ENCODE measurements at places on chromosomes 4 and X.

GRCh38 chrX:144819406-144819805 lies 427.9 kb upstream of the SPANXN1 start:
- no peak for DNase-seq

DNA sequence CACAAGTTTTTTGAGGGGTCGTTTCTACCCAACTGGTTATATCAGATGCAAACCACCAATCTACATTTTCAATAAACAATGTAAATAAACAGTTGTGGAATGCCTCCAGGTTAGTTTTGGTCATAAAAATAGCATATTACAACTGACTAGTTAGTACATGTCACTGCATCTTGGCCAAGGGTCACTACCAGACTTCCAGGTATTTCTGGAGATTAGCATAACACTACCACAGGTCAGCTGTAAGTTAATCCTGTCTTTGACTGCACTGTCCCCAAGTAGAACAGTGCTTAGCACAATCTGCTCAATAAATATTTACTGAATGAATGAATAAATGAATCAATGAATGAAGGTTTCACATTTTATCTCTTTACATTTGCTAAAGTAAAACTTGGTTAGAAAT lies 64.4 kb downstream of the TBC1D19 start:
- no peak for DNase-seq

- no peak for DNase-seq
Measured at GRCh38 chr4:179465131-179465797, 2023.0 kb upstream of the AGA start.

GRCh38 chr4:76641351-76641750 lies 206.3 kb downstream of the SHROOM3 start:
- no peak for DNase-seq

GRCh38 chr4:87805971-87806370 lies 6.6 kb downstream of the IBSP start:
- DNase-seq = no peak

GRCh38 chrX:1673337-1673736 lies 58.5 kb downstream of the ASMT start:
- no peak for DNase-seq

GRCh38 chr4:158778712-158779111 lies 9.9 kb downstream of the FNIP2 start:
- DNase-seq = no peak

DNA sequence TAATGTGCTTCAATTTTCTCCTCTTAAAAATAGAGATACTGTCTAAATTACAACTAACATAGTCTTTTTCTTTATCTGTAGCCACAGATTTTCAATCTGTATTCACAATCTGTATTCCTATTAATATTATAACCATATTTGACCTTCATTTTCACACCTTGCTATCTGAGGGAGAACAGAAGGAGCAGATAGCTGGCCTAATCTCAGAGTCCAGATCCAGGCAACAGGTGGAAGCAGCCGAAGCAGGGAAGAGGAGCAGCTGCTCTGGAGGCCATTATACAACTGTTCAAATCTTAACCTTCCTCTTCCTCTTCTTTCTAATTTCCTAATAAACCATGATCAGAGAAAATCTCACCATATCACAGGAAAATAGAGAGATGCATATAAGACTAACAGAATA lies 14.2 kb downstream of the SEPSECS start:
- no peak for DNase-seq

GRCh38 chr4:103012060-103012459 lies 7.4 kb downstream of the SLC9B1 start:
- peak; percentile 45 for DNase-seq

- peak; percentile 21 for DNase-seq
Measured at GRCh38 chrX:131816551-131817136, 206.5 kb upstream of the STK26 start.

GRCh38 chr4:17578482-17578891 lies 1.5 kb downstream of the LAP3 start:
- DNase-seq = no peak

DNA sequence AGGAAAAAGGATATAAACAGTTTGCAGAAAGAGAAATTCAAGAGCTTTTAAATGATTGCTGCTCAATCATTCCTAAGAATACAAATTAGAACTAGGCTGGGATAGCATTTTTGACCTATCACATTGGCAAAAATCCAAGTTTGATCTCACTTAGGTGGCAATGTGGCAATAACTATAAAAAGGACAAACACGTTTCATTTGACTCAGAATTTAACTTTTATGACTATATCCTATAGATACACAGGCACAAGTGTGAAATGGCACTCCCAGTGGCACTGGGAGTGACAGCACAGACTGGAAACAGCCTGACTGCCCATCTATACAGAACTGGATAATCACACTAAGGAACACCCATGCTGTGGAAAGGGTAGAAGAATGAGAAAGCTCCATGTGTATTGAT lies 11.1 kb downstream of the CENPU start:
- DNase-seq = no peak

DNA sequence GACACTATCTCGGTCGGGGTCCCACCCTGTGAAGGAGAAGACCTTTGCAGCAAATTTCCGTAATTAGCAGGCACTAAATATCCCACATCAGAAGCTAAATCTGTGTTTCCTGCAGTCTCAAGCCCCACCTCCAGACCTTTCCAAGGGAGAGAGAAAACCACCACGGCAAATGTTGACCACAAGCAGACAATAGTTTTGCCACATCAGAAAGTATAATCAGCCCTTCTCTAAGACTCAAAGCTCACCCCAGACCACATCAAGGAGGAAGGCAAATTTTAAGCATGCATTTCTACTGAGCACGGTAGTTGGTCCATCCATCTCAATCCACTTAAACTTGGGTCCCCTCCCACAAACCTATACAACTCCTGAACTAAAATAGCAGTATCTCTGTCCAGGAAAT lies 398.5 kb downstream of the GPM6A start:
- DNase-seq = no peak

GRCh38 chr4:188411805-188412204 lies 272.6 kb downstream of the TRIML1 start:
- DNase-seq = no peak

GRCh38 chr4:8394061-8394519 lies 46.4 kb downstream of the ACOX3 start:
- peak; percentile 84 for DNase-seq

GRCh38 chrX:139720136-139720535 lies 12.2 kb upstream of the MCF2 start:
- DNase-seq = no peak

DNA sequence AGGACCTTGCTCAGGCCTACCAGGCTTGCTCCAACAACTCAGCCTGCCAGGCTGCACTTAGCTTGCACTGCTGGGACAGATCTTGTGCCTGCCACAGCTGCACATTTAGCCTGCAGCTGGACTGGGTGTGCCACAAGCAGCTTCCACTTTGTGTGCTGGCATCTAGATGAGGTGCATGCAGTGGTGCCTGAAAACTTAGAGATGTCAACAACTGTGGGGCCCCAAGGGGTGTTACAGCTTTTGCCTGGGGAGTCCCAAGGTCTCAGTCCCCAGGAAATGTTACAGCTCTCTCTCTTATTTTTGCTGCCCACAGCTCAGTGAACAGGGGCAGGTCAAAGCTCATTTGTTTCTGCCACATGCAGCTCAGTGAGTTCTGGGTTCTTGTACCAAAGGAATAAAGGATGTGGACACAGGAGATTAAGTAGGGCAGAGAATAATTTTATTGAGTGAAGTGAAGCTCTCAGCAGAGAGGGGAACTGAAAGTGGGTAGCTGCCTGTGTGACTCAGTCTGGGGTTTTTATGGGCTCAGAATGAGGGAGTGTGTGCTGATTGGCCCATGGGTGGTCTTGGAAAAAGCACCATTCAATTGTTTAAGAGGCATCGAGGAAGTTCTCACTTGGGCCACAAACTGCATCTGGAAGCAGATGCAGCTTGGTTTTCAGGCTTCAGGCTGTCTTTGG lies 828.3 kb downstream of the TECRL start:
- no peak for DNase-seq

DNA sequence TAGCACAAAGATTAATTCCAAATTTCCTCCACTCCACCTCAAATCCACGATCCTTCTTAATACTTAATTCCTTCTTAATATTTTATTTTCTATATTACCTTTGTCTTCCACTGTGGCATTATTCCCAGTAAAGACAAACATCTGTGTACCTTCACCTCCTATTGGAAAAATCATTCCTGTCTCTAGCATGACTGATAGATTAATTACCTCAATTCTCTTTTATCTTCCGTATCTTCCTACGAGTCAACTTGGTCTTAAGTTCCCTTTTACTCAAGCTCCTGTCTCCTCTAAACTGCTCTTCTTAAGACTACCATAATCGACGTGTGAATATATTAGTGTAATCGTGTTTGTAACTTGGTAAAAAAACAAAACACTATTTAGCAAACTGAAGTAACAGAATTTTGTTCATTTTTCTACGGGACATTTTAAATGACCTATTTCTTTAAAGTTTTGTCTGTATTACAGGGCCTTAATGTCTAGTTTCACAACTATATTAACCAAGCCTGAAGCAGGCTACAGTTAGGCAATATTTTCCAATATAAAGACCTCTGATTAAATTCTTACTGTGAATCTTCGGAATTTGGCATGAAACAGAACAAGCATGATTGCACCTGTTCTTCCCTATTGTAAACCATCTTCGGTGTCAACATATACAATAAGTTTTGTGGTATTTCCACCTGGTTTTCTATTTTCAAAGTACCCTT lies 1.1 kb upstream of the USP38 start:
- DNase-seq = no peak

GRCh38 chr4:1222938-1223690 lies 25.8 kb downstream of the CTBP1 start:
- no peak for DNase-seq

- no peak for DNase-seq
Measured at GRCh38 chr4:114562176-114562904, 36.3 kb upstream of the UGT8 start.

DNA sequence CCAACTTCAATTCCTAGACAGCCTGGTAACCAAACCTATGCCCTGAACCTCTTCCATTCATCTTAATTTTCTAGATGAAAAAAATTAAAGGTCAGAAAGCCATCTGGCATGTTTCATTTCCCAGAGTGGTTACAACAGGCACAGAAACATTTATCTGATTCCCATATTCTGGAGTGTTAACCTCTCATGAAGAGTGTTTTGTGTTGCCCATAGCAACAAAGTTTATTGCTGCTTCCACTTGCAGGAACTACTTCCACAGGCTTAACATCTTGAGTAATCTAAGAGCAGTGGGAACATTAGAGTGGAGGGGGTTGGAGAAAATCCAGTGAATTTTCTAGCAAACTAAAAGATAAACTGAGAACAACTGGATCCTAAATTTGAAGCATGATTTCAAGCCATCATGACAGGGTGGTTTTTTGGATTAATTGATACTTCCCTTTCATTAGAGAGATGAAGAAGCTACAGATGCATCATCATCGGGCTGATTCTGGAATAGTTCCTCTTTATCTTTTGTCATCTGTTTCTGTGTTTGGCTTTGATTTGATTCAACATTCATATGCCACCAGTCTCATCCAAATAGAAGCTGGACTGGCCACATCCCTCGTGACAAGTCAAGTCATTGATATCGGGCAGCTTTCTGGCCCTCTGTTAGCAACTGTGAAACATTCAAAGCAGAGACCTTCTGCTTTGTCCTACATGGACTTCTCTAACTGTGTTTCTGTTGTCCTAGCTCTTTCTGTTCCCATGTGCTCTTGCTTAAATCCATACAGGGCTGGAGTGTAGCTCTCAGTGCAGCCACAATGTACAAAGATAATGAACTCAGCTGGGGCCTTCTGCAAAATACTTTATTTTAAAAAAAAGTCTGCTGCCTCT lies 167.3 kb downstream of the MID1IP1 start:
- DNase-seq = peak; percentile 49

DNA sequence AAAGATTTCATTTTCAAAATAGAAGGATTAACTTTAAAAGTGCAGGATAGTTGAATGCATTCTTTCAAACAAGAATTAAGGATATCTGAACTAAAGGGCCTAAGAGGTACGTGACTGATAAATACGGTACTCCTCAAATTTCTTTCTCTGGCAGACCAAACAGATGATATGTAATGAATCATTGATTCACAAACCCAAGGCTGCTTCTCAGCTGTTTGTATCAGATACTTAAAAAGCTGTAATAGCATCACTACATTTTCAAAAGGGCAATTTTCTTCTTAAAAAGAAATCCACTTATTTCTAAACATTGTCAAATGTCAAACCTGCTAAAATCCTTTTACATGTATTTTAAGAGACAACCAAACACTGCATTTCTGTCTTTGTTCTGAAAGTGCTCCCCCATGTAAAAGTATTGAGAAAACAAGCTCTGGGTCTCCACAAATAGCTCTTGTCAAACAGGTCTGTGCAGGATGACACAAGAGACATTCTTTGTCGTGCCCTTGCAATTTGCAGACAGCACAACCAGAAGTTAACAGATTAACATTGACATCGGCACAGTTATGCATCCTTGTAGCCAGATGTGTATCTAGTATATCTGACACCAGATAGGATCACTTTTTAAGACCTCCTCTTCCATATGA lies 82.0 kb downstream of the MANBA start:
- DNase-seq = peak; percentile 57

DNA sequence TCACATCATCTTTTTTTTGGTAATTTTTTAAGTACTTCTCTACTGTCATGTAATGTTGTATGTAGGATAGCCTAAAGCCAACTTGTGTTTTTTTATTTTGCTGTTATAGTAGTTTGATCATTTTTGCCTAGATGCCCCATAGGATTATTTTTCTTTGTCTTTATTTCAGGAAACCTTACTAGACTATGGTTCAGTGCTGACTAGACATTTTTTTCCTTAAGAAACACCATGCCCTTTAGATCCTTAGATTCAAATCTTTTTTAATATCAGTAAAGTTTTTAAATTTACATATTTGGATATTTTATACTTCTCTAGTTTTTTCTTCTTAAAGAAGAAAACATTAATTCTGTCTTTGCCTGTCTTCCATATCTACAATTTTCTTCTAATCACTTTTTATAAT lies 221.3 kb downstream of the IDS start:
- no peak for DNase-seq

DNA sequence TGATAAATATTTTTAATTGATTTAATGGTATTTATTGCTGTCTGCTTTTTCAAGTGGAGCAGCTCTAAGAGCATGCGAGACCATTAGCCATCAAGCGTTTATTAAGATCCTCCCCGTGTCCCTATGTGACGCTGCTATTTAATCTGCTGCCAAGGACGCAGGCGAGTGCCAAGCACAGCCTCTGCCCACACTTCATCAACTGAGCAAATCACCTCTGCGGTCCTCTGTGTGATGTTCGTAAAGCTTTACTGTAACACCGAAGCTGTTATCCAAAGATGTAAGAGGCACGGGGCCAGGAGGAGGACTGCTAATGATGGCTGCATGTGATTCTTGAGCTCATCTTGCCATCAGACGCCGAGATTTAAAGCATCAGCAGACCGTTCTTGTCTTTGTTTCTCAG lies 79.5 kb downstream of the STOX2 start:
- DNase-seq = no peak
